ENCODE measurements at places on chromosomes 16 and 17.

DNA sequence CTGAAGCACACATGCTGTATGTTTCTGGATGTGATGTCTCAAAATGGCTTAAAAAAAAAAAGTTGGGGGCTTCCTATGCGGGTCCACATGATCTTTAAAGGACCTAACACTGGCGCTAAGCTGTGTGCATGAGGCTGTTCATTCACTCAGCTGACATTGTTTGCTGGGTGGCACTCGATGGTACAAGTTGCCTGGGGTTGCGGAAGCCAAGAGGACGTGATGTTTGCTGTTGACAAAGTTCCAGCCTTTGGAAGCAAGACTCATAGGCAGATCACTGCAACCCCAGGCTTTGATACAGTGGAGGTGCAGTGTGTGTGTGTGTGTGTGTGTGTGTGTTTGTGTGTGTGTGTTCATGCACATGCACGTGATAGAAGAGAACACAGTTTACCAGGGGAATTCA lies 29.5 kb upstream of the DNAI2 start:
- no peak for DNase-seq

- DNase-seq = no peak
Observed at GRCh38 chr16:85398050-85398451, 215.1 kb upstream of the GSE1 start.

DNA sequence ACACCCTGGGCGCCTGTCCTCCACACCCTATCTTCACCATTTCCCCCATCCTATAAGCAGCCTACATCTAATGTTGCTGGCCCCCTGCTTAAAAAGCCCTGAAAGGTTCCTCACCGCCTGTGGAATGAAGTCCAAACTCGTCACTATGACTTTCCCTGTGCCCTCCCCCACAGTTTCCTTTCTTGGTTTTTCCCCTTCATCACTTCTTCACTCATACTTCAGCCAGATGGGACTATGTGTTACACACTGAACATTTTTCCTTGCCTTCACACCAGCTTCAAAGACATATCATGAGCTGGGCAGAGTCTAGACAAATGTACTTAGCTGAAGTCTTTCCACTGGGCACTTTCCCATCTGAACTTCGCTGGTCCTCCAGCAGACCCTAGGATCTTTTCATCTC lies 1.5 kb upstream of the MARCHF10 start:
- DNase-seq = no peak

- DNase-seq = no peak
Observed at GRCh38 chr17:65362826-65363225, 198.6 kb downstream of the AXIN2 start.

- no peak for DNase-seq
Observed at GRCh38 chr16:4124535-4125294, 8.5 kb upstream of the ADCY9 start.

DNA sequence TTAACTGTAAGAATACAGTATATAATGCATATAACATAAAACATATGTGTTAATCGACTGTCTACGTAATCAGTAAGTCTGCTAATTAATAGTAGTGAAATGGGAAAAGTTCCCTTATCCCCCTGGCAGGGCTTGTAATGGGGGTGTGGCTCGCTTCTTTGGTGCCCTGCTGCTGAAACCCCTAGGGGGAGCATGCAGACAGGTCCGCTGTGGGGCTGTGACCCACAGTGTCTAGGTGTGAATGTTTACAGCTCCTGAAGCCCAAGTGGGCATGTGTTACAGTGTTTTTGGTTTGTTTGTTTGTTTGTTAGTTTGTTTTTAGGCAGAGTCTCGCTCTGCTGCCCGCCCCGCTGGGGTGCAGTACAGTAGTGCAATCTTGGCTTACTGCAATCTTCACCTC lies 495.7 kb downstream of the SHISA9 start:
- DNase-seq = no peak

DNA sequence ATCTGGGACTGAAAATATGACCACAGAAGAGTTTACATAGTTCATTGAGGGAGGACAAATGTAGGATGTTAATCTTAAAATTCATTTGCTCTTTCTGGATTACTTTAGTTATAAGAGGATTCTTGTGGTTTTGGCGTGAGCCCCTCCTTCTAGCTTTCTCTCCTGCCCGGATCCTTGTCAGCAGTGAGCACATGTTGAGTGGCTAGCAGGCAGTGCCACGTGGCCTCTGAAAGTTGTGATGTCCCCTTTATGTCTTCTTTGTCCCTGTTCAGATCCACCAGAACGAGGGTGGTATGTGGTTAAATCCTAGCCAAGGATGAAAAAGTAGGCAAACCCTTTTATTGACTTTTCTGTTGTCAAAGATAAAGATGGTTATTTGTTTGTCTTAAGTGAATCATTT lies 83.8 kb downstream of the GNAO1 start:
- no peak for DNase-seq

GRCh38 chr16:22220714-22221113 lies 14.6 kb downstream of the EEF2K start:
- no peak for DNase-seq

DNA sequence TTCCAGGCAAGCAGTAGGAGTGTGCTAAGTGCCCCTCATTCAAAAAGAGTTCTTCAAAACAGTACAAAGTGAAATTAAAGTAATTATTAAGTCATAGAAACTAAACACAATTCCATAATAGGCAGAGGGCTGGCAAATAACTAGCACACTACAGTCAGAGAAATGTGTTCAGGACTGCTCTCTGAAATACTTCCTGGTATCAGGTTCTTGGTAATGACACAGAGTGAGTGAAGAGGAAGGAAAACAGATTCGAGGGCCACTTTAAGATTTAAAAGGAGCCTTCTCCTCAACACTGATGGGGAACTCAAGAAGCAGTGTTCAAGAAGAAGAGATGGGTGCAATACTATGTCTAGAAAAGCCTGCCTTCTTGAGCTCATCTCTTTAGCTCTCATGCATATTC lies 139.2 kb downstream of the TOX3 start:
- DNase-seq = no peak

DNA sequence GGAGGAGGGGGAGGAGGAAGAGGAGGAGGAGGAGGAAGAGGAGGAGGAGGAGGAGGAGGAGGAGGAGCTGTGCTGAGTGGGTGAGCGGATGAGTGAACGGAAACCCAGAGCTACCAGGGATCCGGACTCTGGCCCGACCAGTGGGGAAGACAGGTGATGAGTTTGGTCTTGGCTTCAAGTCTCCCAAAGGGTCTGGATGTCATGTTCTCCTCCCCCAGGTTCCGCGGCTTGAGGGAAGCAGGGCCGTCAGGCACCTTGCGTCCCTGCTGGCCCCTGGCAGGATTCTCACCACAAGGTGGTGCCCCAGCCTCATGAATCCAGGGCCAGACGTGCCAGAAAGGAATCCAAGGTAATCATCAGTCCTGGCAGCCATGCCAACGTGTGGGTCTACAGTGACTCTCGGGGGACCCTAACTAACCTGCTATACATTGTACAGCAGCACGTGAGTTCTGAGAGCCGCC lies 13.5 kb upstream of the ABAT start:
- no peak for DNase-seq

DNA sequence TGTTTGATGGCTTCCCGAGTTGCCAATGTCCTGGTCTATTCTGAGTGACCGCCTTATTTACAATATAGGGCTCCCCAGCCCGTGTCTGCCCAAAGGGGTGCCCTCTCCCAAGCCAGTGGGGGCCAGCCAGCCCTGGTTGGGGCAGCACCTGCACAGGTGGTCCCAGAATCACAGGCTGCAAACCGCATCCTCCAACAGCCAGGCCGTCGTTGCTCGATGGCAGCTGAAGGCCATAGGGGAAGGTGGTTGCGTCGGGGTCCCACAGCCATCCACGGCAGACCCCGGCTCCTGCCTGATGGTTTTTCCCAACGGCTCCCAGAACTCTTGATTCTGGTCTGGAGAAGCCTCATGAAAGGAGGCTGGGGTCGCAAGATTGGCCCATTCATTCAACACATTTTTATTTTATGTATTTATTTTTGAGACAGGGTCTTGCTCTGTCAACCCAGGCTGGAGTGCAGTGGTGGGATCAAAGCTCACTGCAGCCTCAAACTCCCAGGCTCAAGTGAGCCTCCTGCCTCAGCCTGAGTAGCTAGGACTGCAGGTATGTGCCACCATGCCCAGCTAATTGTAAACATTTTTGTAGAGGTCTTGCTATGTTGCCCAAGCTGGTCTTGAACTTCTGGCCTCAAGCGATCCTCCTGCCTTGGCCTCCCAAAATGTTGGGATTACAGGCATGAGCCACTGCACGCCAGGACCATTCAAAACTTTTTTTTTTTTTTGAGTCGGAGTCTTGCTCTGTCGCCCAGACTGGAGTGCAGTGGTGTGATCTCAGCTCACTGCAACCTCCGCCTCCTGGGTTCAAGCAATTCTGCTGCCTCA lies 79.0 kb upstream of the TOB1 start:
- DNase-seq = no peak

GRCh38 chr16:68599586-68599985 lies 45.5 kb upstream of the CDH3 start:
- DNase-seq = no peak

DNA sequence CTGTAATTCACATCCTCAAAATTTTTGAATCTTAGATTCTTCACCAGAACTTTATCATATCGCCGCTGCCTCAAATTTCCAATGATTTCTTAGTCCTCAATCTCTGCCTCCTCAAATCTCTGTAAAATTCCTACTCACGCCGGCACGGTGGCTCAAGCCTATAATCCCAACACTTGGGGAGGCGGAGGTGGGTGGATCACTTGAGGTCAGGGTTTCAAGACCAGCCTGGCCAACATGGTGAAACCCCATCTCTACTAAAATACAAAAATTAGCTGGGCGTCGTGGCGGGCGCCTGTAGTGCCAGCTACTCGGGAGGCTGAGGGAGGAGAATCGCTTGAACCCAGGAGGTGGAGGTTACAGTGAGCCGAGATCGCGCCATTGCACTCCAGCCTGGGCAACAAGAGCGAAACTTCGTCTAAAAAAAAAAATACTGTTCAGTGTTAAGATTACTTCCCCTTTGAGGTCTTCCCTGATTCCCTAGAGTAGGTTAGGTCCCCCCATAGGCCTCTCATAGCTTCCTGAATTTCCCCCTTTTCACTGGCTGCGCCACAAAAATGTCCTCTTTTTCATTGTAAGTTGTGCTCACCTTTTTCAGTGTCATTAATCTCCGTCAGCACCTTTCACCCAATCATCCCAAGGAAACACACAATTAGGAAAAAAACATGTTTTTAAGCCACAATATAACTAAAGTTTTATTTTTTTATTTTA lies 919 bp upstream of the CBX1 start:
- no peak for DNase-seq

- DNase-seq = no peak
Observed at GRCh38 chr17:42672038-42672437, 4.8 kb downstream of the PLEKHH3 start.

DNA sequence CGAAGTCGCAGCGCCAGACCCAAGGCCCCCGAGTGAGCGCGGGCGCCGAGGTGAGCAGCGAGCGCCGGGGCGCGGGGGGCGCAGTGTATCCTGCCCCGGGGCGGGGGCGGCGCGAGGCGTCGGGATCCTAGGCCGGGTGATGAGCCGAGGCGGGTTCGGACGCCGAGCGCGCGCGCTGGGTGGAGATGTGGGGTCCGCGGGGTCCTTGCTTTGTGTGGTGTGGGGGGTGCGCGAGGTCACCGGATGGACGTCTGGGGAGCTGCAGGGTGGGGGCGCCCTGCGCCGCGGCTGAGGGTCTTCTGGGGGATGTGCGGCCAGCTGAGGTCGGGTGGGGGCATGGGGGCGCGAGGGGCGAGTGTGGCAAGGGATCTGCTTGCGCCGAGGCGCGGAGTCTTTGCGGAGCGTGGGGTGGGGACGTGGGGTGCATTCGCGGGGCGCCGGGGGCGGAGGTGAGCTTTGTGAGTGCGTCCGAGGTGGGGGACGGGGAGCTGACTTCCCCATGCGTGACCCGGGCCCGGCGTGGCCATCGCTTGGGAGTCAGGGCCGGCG lies 560 bp downstream of the RAI1 start:
- no peak for DNase-seq

DNA sequence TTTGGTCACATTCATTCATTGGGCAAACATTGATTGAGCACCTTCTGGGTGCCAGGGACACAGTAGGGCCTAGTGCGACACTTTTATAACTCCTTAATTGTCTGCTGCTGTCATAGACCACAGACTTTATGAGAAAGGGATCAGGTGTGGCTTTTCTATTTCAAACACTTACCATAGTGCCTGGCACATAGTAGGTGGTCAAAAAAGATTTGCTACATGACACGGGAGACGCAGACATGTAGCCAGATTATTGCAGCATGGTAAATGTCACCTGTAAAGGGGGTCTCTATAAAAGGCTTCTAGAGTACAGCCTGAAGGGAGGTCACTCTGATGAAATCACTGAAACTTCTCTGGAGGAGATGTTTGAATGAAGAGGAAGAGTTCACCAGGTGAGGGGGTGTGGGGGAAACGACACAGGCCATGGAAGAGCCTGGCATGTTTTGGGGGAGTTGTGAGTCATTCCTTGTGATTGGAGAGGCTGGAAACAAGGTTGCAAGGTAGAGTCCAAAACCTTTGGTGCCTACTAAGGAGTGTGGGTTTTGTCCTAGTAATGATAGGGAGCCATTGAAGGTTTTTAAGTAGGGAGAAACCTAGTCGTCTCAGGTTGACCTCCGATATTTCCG lies 1.6 kb downstream of the RSAD1 start:
- no peak for DNase-seq

DNA sequence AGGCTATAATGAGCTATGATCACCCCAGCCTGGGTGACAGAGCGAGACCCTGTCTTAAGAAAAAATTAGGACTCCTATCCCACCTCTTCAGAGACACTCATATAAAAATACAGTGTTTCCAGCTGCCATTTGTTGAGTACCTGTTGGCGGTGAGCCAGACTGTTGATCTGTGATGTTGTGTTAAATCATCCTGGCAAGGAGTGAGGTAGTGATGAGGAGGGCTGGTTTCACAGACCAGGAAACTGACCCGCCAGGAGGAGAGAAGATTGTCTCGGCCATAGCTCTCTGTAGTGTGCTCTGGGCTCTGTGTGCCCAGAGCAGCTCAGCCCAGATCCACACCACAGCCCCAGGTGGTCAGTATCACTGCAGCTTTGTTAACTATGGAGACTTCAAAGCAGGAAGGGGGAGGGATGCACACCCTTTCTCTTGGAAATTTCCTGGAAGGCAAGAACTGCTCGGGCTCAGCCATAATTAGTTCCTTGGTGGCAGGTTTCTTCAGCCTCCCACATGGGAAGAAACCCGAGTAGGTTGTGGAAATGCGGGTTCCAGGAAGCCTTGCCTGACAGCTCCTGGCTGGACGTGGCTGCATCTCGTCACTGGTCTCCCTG lies 343.0 kb downstream of the SNX29 start:
- no peak for DNase-seq

- no peak for DNase-seq
Observed at GRCh38 chr17:50465171-50465570, 3.5 kb downstream of the CHAD start.

DNA sequence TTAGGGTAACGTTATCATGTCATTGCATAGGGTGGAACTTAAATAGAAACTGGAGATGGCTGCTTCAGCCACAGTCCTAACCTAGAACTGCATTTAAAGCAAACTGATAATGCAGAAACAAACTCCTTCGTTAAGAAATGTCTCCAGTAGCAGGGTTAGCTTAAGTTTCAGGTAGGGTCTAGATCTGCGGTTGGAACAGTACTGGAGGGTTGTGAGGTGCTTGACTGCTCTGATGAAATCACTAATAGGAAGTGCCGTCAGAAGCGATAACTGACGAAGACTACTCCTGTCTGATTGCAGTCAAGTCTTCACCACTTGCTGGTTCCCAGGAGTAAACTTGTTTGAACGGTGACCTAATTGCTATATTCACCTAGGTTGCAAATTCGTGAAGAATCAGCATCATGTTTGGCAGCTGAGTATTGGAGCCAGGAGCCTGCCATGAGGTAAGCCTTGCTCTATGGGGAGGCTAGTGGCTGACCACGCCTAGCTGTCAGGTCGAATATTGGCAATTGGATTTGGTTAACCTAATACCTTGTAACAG lies 24.5 kb downstream of the TRPV2 start:
- DNase-seq = no peak

Measured in stimulated activated CD8-positive, alpha-beta memory T cell treated with anti-CD3 and anti-CD28 coated beads, Interleukin-7, amount 100 ng/mL, for 24 hours (primary cell).